SK-N-DZ (cell line): ENCODE measurements at places on chromosomes 1 and 21.

- no peak for DNase-seq
These were observed 1548.6 kb upstream of the B3GALT2 start for GRCh38 chr1:194734970-194735369.

DNA sequence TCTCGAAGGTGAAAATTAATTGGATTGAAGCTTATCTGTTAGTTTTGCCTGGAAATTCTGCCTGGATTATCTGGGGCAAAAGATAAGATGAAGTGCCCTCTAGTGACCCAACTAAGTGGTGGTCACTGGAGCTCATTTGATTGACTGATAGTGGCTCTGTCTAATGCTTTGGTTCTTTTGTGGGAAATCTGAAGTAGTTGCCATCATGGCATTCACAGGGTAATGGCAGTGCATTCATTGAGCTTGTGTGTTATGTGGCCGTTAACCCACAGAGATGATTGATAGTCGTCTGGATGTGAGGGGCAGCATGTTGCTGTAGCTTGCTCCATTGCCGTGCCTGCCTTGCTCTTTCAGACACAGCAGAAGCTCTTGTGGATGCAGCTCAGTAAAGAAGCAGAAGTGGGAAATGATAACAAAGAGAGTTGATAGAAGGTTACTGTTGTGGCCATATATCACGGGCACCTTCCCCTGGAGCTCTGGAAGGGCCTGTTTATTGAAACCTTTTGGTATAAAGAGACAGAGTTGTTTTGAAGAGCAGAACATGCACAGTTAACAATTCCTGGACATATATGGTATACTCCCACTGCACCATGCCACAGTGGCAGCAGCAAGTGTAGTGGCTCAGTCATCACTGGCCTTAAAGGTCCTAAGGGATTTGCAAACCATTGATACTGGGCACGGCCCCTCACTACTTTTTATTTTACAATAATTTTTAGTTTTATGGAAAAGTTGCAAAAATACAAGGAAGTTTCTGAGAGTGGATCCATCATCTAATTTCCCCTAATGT lies 42.0 kb downstream of the CXADR start:
- peak; percentile 29 for DNase-seq

DNA sequence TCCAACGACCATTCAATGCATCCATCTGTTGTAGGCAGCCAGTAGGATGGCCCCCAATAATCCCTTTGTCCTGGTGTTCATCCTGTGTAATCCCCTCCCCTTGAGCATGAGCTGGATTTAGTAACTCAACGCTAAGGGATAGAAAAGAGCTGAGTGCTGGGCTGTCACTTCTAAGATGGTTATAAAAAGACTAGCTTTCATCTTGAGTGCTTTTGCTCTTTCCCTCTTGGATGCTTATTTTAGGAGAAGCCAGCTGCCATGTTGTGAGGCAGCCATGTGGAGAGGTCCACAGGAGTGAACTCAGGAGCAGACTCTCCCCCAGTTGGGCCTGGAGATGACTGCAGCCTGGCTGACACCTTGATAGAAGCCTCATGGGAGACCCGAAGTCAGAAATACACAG lies 401.5 kb downstream of the VAV3 start:
- DNase-seq, result no peak

GRCh38 chr1:56285554-56286402 lies 293.6 kb downstream of the PLPP3 start:
- no peak for DNase-seq

GRCh38 chr1:229947968-229948367 lies 119.1 kb upstream of the GALNT2 start:
- DNase-seq, result no peak

DNA sequence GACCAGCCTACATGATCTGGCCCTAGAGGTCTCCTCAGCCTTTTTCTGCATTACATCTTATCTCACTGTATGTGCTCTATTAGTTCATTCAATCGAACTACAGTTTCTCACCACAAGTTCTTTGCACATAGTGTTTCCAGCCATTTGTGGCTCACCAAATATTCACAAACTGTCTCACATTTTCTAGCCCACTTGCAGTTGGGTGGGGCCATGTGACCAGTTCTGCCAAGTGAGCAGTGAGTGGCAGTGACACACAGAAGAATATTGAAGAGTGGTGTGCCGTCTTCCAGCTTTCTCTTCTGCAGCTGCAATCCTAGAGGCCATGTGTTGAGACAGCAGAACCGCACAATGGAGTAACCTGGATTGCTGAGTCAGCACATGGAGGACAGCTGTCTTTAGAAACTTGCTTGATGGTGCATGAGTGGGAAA lies 103.2 kb upstream of the ZNF644 start:
- DNase-seq, result peak; percentile 11

DNA sequence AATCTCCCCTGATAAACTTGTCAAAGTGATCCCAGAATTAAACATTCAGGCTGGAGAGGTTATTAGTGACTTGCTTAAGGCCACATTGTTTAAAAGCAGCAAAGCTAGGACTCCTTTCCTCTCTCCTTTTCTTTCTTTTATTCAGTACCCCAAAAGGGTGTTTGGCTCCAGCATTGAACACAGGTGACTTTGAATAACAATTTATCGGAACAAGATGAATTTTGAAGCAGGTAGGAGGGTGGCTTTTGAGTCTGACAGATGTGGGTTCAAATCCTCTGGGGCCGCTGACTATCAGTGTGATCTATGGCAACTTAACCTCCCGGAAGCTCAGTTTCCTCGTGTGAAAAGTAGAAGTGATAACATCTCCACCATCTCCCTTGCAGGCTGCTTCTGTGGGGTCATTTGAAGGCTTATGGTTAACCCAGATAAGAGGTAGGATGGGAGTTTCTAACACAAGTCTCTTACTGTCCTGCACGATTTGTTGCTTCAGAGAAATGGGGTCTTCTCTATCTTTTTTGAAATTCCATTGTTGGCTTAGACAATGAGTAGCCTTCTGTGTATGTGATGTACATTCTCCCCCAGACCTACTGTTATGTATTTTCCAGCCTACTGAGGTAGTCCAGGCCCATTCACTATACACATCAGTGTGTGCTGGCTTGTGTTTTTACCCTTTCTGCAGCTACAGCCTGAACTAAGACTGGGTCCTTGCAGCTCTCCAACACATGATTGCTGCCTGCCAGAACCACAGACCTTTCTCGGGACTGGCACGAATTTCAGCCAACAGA lies 29.0 kb downstream of the JUN start:
- peak; percentile 18 for DNase-seq

GRCh38 chr1:208243967-208244916 lies at the start of gene PLXNA2:
Gene PLXNA2, minus strand, starts transcription at chr1:208244384. Its CDS starts 26,462 bp downstream, at chr1:208217922.
- peak; percentile 71 for DNase-seq

- peak; percentile 89 for DNase-seq
These were observed 99.4 kb downstream of the GIPC2 start for GRCh38 chr1:78145105-78145580.

- no peak for DNase-seq
These were observed 84.0 kb upstream of the PALMD start for GRCh38 chr1:99561952-99562351.
